ENCODE measurements at places on chromosomes 4 and X.
A peak's percentile ranks its signal among the peaks of the same experiment; 100 is the strongest.

DNA sequence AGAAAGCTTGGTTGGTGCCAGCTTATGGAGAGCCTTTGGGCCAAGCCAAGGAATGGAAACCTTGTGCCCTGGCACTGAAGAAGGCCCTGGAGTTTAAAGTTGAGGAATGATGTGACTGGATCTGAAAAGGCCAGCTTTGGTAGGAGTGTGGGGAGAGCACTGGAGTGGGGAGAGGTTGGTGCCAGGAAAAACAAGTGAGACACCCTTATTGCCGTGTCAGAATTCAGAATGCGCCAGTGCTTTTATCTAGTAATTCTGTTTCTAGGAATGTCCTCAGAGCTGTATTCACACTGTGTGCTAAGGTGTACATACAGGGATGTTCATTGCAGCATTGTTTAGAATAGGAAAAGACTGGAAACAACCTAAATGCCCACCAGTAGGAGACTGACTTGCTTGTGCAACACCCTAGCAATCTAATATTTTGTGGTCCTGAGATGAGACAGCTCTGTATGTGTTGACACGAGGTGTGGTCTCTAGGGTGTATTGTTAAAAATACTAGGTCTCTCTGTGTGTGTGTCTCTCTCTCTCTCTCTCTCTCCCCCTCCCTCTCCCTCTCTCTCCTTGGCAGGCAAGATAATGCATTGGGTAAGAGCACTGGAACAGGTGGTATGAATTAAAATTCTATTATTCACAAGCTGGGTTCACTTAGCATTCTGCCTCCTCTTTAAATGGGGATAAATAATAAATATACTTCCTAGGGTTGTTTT is 107.8 kb downstream of the GATB start:
- DNase-seq: peak; percentile 22

- no peak for DNase-seq
Measured at GRCh38 chr4:148850257-148850995, 408.2 kb upstream of the NR3C2 start.

DNA sequence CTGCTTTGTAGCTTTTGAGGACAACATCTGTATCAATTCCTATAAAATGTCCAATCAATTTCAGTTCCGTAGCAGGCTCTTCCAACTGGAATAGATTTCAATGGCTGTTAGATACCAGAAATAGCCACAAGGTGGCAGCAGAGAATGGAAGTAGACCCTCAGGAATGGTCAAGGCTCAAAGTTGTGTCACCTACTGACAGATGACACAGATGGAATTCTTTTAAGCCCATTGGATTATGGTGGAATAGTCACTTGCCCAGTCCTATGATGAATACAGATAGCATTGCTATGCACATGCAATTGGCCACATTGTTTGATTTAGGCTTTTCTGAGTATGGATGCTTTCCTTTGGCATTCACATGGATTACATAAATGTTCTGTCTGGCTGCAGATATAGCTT is 130.4 kb upstream of the RADX start:
- DNase-seq: peak; percentile 47

DNA sequence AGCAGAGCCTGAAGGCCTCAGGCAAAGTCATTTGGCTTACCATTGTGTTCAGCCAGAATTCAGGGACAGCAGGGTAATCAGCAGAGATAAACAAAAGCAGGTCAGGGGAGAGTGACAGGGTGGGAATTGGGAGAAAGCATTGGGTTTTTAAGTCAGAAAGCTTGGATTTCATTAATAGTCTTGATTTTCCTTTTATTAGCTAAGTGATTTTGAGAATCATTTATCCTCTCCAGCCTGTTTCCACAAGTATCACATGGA is 410.1 kb downstream of the HNRNPD start:
- DNase-seq: no peak

DNA sequence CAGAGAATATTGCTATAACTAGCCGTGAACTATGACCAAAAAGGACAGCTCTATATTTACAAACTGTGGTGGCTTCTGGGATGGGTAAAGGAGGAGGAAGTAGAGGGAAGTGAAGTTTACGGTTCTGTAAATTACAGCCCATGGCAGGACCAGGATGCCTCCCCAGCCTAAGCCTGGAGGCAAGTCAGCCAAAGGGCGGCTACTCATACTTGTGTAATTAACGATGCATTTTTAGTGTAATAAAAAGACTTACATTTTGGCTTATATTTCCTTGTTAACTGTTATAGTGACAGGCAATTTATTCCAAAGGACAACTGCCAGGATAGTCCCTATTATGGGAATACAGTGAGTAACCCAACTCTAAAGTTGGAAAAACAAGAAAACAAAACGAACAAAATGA is 139.9 kb upstream of the OTUD4 start:
- no peak for DNase-seq

GRCh38 chr4:64776820-64777219 is 367.6 kb upstream of the TECRL start:
- no peak for DNase-seq

- no peak for DNase-seq
Measured at GRCh38 chr4:178611062-178611461, 1168.8 kb upstream of the AGA start.

DNA sequence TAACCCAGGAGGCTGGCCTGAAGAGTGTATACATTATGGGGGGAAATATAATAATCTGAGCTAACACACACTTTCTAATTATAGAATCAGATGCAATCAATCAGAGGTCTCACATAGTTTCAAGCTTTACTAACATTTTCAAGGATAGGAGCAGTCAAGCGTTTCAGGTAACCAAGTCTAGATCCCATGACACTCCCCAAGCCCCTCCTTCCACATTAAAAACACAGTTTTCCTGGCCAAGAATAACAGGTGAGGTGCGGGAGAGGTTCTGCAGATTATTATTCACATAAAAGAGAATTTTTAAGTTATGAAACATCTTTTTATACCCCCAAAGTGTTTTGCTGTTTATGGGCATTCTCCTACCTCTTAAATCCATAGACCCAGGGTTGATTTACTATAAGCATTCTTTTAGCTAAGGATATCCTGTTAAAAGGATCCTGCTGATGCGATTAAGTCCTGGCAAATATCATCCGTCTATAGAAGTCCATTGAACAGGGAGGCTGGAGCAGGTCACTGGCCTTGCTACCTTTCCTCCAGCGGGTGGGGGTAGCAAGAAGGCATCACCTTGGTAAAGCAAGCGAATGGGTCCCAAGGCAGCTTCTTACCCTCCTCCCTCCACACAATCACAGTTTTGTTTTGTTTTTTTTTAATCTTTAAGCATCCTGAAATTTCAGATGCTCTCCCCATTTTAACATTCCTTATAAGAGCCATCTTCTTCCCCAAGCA is 104.7 kb upstream of the GPM6A start:
- DNase-seq: no peak

GRCh38 chr4:172750910-172751309 is 417.7 kb upstream of the GALNT7 start:
- no peak for DNase-seq

GRCh38 chr4:41207291-41207831 is 7.0 kb downstream of the APBB2 start:
- no peak for DNase-seq

GRCh38 chrX:109753256-109753655 is 20.2 kb upstream of the ACSL4 start:
- no peak for DNase-seq

DNA sequence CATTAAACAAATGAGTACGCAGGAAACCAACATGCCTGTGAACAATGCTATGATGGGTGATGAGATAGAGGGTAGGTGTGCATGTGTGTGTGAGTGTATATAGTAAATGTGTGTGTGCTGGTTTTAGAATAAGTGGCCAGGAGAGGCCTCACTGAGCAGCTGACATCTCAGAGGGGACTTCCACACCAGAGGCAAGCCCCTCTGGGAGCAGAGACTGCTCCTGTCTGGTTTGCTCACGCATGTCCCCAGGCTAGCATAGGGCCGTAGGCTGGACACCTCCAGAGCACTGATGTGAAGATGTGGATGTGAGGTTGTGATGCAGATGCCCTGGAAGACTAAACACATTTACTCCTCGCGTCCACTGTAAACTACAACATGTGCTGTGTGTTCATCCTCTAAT is 104.5 kb downstream of the DRD5 start:
- DNase-seq: no peak

DNA sequence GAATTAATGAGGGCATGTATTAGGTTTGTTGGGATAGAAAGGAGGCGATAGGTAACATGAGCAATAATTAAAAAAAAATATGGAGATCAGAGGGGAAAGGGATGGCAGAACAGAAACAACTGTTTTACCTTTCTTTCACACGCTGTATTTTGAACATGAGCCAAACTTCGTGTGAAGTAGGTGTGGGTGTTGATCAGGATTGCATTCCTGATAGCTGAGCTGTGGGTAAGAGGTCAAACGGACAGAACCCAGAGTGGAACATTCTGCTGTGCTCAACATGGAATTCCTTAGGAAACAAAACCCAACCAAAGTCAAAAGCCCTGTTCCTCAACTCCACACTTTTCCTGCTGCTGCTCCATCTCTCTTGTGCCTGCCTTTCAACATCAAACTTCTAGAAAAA is 162.5 kb upstream of the CASK start:
- no peak for DNase-seq

DNA sequence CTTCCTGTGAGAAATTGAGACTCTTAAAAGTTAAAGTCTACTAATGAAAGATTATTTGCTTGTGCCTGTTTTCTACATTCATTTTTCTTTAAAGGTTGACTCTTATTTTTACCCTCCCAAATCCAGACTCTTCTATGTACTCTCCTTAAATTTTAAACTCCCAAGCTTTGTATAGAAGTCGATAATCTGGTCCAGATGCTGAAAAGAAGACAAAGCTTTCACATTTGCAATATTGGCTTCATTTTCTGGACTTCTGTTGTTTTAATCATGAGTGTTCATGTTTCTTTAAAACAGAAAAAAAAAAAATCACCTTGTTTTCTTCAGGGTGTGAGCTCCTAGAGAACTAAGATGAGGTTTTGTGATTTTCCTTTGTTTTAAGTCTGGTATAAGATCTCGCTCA is 53.2 kb upstream of the TBC1D14 start:
- DNase-seq: no peak

- DNase-seq: no peak
Measured at GRCh38 chrX:130080791-130081367, 29.4 kb downstream of the ELF4 start.

DNA sequence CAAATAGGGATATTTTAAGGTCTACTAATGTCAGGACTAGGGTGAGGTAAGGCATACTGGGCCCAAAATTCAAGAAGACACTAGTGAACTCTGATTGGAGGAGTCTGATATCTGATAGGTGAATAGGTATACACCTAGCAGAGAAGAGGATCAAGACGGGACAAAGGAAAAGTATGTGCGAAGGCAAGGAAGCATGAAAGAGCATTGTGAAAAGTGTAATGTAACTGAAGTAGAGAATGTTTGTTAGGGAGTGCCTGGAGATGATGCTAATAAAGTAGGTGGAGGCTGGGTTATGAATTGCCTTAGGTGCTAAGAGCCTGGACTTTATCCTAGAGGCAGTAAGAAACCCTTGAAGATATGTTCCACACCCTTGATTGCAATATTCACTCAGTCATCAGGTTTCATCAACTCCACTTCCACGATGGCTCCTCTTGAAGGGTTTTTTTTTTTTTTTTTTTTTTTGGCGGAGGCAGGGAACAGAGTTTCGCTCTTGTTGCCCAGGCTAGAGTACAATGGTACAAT is 49.9 kb upstream of the XIAP start:
- DNase-seq: no peak

DNA sequence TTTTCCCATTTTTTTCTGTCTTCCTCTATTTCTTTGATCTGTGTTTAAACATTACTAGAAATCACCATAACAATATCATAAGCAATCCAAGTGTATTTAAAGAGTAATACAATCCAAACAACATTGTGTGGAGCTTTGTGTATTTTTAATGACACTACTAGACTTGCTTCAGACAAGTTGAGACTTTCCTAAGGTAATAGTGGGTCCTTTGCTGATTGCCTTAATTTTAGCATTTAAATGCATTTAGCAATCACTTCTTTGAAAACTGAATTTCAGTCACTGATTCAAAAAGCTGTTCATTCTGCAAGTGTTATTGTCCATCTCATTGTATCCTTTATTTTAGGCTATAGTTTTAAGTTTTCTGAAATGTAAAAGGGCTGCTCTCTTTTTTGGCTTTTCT is 804.8 kb downstream of the ADGRL3 start:
- no peak for DNase-seq

GRCh38 chr4:158958489-158959270 is 144.2 kb upstream of the RAPGEF2 start:
- no peak for DNase-seq

- no peak for DNase-seq
Measured at GRCh38 chr4:113537628-113538027, 223.9 kb downstream of the CAMK2D start.

DNA sequence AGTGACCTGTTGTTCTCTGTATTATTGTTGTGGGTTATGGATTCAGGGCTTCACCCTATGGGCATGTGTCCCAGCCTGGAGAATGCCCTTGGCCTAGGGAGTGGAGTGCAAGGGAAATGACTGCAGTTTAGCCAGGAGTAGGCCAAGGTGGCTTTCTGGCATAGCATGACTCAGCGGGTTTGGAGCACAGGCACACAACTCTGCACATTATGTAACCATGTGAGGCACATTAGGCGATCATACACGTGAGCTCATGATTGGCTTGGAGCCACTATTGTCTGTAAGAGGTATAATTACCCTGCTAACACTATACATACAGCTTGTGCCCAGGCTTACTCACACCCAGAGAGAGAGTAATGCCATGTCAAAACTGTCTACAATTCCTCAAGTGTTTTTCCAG is 35.1 kb upstream of the TACR3 start:
- no peak for DNase-seq

DNA sequence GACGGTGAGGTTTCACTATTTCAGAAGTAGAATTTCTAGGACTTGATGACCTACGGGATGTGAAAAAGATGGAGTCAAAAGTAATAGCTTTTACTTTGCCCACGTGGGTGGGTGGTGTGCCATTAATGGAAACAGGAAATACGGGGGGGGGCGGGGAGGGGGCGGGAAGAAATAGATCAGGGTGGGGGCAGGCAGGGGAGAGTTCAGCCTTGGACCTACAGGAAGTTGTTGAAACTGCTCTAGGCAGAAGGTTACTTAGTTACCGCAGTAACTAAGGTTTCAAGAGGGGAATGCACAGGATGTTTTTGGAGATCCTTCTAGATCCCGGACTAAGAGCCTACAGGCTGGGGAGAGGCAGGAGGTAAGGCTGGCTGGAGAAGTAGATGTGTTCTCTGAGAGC is 3.6 kb upstream of the FHL1 start:
- DNase-seq: no peak

- DNase-seq: no peak
Measured at GRCh38 chr4:24303926-24304325, 280.4 kb downstream of the DHX15 start.

- DNase-seq: no peak
Measured at GRCh38 chr4:19230906-19231545, 1020.7 kb upstream of the SLIT2 start.

GRCh38 chrX:92232182-92232581 is 453.0 kb downstream of the PCDH11X start:
- DNase-seq: peak; percentile 3

Measured in astrocyte of the spinal cord (primary cell).